Hematopoietic multipotent progenitor cell treated with erythropoietin and hydrocortisone succinate and interleukin-3 and kit ligand, for 17 days (in vitro differentiated cells): ENCODE measurements at places on chromosomes 13 and 19.

DNA sequence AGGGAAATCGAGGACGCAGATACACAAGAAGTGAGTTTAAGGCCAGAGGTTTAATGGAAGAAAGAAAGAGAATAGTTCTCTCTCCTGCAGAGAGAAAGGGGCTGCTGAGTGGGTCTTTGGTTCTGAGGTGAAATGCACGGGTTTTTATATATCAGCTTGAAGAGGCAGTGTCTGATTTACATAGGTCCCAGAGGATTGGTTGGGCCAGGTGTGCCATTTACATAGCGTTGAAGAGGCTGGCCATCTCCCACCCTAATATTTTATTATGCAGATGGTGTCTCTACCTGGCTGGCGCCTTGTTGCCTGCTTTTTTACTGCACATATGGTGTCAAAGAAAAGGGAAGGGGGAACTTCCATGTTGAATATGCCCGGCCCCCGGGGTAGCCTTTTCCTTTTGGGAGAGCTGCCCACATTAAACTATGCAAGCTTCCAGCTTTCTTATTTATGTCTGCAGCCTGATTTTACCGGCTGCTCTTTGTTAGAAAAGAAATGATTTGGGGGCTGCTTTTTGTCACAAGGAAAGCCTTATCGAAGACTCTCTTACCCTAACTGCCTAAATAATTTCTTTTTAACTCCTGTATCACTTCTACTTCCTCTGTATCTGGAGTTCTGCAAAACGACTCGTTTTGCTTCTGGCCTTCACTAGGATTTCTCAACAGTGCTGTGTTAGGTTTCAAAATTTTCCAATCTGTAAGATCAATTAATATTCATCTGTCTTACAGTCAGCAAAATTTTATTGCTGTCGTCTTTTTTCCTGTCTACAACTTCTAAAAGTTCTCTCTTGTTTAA is 268.5 kb downstream of the B3GLCT start:
- DNase-seq: no peak

GRCh38 chr13:105278943-105279381 is 1256.5 kb downstream of the EFNB2 start:
- DNase-seq: no peak

DNA sequence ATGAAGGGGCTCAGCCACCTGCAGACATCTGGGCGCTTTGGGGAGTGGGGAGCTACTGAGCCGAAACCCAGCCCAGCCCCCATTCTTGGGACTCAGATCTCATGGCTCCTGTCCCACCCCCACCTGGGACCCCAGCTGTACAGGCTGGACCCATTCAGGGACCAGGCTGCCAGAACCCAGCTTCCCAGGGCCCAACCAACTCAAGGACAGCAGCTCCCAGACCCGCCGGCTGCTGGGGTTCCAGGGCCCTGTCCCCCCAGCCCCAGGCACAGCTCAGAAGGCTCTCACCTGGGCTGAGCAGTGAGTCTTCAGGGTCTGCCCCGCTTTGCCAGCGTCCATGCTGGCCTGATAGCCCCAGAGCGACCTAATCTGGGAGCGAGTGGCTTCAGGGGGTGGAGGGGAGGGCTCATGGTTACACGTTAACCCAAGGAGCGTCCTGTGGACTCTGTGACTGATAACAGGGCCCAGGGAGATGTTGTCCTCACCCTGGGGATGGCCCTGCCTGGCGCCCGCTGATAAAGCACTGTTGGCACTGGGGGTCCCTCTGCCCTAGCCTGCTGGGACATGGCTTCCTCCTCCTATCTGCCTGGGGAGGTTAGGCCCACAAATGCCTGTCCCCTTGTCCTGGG is at the start of gene TMEM86B:
TMEM86B (minus strand) TSS at position 361 of the 629 bp plus-strand sequence; CDS start at position 339, 22 bp downstream.
- peak; percentile 88 for DNase-seq

GRCh38 chr19:53308339-53308811 is 25.2 kb upstream of the ZNF845 start:
- DNase-seq: no peak

DNA sequence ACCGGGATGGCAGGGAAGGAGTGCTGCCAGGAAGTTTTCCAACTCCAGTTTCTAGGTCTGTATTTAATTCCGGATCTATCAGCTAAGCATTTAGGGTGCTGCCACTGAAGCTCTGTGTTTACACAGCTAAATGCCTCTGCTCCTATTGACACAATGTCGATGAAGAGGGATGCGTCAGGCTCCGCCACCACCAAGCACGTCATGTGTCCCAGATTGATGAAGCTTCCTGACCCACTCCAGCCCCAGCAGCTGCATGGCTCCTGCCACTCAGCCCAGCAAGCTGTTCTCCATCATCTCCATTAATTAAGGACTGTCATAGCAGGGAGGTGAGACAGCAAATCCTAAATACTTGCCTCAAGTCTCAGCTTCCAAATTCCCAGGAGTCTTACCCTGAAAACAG is 435.2 kb upstream of the ZNF507 start:
- DNase-seq: no peak

- no peak for DNase-seq
These were observed 79.6 kb downstream of the FGF14 start for GRCh38 chr13:102322211-102322610.

GRCh38 chr13:63110466-63110865 is 1694.8 kb upstream of the PCDH20 start:
- DNase-seq: no peak

GRCh38 chr19:1862424-1863327 is 703 bp downstream of the KLF16 start:
- DNase-seq: peak; percentile 61

DNA sequence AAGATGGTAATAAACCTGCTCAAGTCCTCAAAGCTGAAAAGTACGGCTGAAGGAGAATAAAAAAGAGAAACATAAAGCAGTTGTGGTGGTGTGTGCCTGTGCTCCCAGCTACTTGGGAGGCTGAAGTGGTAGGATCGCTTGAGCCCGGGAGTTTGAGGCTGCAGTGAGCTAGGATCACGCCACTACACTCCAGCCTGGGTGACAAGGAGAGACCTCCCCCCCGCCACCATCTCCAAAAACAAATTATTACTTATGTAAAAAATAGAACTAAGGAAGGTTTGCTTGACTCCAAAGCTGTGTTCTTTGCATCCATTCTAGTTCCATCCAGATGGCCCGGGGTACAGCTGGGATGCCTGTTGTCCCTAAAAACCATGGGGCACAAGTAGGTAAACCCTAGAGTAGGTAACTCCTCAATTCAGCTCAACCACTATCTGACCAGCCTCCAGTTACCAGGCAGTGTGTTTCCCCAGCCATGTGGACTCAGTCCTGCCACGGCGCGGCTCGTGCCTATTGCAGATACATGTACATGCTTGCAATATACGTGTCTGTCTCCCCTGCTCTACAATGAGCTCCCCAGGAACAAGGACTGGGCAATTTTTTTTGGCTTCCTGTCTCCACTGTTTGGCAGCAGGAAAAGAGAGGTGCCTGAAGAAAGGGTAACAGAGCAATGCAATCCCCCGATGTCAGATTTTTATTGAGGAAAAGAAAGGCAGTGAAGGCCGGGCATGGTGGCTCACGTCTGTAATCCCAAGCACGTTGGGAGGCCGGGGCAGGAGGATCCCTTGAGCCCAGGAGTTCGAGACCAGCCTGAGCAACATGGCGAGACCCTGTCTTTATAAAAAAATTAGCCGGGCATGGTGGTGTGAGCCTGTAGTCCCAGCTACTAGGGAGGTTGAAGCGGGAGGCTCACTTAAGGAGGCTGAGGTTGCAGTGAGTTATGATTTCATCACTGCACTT is 101.3 kb downstream of the GNG7 start:
- no peak for DNase-seq

GRCh38 chr13:31556376-31556775 is 182.9 kb upstream of the RXFP2 start:
- no peak for DNase-seq

- DNase-seq: no peak
These were observed 38.0 kb downstream of the GAS6 start for GRCh38 chr13:113825841-113826240.

GRCh38 chr13:62781866-62782265 is 1366.2 kb upstream of the PCDH20 start:
- no peak for DNase-seq

- no peak for DNase-seq
These were observed 26.7 kb downstream of the LATS2 start for GRCh38 chr13:21034603-21035191.

GRCh38 chr13:93956426-93956825 is 523.1 kb downstream of the DCT start:
- DNase-seq: no peak

DNA sequence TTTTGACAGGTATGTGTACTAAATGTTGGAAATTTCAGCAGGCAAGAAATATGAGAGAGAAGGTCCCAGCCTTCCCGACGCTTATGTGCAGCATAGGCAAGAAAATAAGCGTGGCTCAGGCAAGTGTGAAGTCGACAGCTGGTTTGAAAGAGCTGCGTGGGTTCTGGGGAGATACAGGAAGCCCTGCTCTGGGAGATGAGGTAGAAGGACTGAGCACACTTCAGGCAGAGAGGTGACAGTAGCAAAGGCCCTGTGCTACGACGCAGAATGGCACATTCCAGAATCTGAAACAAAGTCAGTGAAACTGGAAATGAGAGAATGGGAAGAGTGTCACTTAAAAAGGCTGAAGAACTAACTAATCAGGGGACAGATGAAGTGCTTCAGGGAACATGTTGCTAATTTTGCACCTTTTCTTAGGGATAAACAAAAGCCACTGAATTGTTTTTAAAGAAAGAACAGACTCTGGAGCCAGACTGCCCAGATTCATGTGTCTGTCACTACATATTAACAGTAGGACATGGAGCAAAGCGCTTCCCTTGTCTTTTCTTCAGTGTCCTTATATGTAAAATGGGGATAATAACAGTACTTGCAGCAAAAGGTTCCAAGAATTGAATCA is 160.1 kb downstream of the SPRY2 start:
- DNase-seq: no peak

GRCh38 chr19:14826006-14826405 is 9.0 kb downstream of the OR7A5 start:
- no peak for DNase-seq

DNA sequence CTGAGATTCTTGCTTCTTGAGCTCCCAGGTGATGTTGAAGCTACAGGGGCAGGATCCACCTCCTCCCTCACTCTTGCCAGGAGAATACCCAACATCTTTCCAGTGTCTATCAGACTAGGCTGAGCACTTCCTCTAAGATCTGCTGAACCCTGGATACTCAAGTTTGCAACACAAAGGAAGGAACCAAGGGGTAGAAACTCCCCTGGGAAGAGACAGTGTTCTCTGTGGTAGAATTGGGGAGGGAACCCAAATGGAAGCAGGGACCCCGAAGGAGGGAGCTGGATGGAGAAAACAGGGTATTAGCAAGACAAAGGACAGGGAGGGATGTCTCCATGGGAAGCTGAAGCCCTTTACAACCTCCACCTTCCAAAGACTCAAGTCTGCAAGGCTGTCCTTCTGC is 117.6 kb downstream of the DNAJC15 start:
- DNase-seq: no peak

DNA sequence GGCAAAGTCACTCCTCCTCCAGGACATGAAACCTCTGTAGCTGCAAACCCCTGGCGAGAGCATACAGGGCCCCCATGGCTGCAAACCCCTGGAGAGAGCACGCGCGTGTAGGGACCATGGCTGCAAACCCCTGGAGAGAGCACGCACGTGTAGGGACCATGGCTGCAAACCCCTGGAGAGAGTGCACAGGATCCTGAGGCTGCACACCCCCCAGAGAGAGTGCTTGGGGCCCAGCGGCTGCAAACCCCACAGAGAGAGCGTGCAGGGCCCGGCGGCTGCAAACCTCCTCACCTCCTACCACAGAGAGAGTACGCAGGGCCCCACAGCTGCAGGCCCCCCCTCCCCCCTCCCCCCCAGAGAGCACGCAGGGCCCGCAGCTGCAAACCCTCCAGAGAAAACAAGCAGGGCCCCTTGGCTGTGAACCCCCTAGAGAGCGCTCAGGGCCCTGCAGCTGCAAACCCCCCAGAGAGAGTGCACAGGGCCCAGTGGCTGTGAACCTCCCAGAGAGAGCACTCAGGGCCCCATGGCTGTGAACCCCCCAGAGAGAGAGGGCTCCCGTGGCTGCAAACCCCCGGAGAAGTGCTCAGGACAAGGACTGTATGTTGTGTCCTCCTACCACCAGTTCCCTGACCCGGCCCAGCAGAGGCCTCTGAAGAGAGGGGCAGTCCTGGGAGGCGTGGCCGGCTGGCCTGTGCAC is 7.3 kb downstream of the ADPRHL1 start:
- no peak for DNase-seq
